ENCODE measurements at places on chromosomes 13 and 19. TPM values are rescaled to one million over a fixed set of nuclear protein-coding genes. Genes with fewer than 3 reads are reported as not detected.

GRCh38 chr19:51001515-51001914 is at the start of gene KLK8:
Gene KLK8, minus strand, starts transcription at chr19:51001604. Its CDS starts 437 bp downstream, at chr19:51001167.
- DNase-seq: no peak

DNA sequence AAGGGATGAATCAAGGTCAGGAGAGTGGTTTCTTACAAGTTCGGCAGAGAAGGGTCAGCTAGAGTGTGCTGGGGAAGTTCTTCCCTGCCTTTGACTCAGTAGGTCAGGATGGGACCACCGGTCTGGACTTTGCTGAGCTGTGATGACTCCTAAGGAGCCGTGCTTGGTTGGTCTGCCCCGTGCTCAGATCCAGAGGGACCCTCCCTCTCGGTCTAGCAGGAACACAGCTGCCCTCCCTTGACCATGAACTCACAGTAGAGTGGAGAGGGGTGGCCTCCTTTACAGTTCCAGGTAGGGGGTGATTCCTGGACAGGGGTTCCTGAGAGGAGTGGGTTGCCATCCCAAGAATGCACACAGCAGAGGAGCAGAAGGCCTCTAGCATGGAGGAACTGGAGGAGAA is 4.3 kb downstream of the RPS19 start:
- DNase-seq: no peak

GRCh38 chr19:17246681-17247425 is 1.1 kb upstream of the NR2F6 start:
- DNase-seq: no peak

GRCh38 chr13:92101801-92102200 is 703.4 kb downstream of the GPC5 start:
- DNase-seq: no peak

DNA sequence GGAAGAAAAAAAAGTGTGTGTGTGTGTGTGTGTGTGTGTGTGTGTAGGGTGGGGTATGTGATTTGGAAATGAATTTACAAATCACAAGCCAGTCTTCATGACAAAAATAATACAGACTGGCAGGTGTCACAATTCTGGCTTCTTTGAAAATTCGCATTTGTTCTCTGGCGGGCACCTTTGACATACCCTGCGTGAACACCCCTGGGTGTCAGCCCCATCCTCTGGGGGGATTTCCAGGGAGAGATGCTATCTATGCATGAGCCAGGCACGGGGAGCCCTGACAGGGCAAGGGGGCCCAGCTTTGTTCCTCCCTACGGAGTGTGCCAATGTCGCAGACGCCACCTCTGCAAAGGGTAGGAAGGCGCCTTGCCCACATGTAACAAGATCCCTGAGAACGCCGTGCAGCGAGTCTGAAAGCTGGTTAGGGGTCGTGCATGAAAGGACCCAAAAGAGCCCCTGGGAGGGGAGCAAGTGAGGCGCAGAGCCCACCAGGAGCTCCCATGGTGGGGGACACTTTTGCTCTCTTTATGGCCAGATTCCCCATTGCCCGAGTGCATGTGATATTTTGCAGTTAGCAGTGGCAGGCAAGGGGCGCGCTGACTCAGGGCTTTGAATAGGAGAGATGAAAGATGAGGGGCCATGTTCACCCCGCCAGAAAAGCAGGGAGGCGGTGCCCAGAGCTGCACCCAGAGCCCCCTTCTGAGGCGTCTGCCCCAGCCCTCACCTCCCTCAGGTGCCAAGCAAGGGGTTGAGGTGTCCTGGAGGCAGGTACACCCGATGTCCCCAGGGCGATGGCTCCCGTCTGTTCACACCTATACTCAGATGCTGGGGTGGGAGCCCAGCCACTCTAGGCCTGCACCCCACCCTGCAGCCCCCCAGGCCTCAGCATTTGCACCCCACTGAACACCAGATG is 45.3 kb downstream of the KLF2 start:
- no peak for DNase-seq

GRCh38 chr13:27481766-27482165 is 31.4 kb upstream of the MTIF3 start:
- peak; percentile 20 for DNase-seq

C19orf33 gene
- not detected for total RNA-seq

LILRB3 gene
- not detected for total RNA-seq

MYO1F gene
- 0.25 TPM for total RNA-seq

NALCN gene
- total RNA-seq: 1.4 TPM

C13orf46 gene
- 0.10 TPM for total RNA-seq
